Stimulated activated CD4-positive, alpha-beta T cell treated with anti-CD3 and anti-CD28 coated beads, TNF-alpha, amount 100 ng/mL, for 48 hours (primary cell): ENCODE measurements at places on chromosomes 5 and 9.

DNA sequence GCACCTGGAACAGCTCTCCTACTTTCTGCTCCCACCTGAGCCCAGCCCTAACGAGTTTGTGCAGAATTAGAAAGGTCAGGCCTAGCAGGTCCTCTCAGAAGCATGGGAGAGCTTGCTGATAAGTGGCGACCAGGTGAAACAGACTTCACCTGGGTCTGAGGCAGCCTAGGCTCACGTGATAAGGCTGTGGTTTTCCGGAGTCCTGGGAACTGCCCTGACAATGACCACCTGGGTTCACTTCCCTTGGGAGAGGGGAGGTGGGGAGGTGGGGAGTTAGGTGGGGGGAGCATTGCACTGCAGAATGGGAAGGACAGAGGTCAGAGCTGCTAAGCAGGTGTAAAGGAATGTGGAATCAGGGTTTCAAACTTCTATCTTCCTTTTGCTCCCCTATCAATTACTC lies 152.9 kb upstream of the MAP1B start:
- no peak for DNase-seq

GRCh38 chr5:5342784-5343183 lies 79.7 kb upstream of the ICE1 start:
- no peak for DNase-seq

GRCh38 chr9:89628601-89629000 lies 23.8 kb downstream of the GADD45G start:
- no peak for DNase-seq

DNA sequence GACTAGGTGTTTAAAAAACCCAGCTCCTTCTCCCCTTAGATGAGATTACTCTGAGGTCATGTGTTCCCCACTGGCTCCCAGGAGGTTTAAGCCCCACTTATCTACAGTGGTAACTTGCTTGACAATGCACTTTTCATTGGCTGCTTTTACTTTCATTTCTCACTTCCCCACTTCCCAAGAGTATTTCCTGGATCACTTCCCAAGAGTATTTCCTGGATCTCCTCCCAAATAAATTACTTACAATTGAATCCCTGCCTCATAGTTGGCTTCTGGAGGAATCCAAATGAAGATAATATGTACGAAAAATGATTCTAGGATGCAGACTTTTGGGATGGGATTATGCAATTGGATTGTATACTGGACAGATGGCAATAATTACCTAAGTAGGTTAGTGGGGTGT lies 47.1 kb upstream of the CHSY3 start:
- no peak for DNase-seq

GRCh38 chr5:7873216-7873615 lies 4.3 kb downstream of the MTRR start:
- no peak for DNase-seq

DNA sequence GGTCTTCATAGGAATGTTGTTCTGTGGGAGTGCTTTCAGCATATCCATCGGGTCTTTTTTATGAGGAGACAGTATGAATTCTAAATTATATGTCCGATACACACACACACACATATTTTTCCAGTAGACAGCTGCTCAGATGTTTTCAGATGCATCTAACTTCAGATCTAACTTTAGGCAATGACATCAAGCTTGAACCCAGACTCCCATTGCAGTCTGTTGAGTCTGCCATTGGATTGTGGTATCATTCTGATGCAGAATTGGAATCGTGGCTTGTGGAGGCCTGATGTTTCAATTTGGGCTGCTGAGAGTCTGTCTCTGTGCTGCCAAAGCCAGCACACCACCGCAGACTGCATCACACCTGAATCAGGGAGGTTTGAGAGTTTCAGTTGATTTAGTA lies 376.4 kb downstream of the OSTF1 start:
- no peak for DNase-seq

- no peak for DNase-seq
Observed at GRCh38 chr5:45385321-45386058, 310.7 kb downstream of the HCN1 start.

GRCh38 chr9:132800038-132800648 lies 77.9 kb downstream of the AK8 start:
- DNase-seq, result peak; percentile 49

- DNase-seq, result no peak
Observed at GRCh38 chr9:123217128-123217654, 51.2 kb downstream of the STRBP start.

DNA sequence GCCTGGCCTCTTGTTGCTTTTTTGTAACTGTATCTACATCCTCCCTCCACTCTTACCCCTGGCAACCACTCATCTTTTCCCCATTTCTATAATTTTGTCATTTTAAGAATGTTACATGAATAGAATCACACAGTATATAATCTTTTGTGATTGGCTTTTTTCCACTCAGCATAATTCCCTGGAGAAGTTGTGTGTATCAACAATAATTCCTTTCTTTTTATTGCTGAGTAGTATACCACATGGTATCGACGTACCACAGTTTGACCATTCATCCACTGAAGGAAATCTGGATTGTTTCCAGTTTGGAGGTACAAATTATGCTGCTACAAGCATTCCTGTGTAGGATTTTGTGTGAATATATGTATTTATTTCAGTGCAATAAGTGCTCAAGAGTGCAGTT lies 21.7 kb upstream of the ENTREP1 start:
- DNase-seq, result no peak

DNA sequence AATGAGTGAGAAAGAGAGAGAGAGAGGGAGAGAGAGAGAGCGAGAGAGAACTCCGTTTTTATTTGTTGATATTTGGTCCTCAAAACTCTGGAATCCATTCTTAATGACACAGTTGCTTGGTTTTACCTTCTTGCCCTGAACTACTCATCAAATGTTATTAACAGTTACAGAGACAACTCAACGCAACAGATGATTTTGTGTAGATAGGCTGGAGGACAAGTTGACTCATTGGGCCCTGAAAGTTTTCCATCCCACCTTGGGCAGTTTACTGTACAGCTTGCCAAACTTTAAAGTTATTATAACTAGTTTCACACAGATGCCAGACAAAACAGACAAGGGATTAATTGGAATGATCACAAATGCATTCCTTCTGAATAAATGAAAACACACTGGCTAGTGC lies 339.9 kb downstream of the ARL15 start:
- no peak for DNase-seq

GRCh38 chr9:23686896-23687295 lies 139.1 kb downstream of the ELAVL2 start:
- no peak for DNase-seq

- no peak for DNase-seq
Observed at GRCh38 chr5:170333161-170333910, 35.8 kb upstream of the LCP2 start.

- DNase-seq, result no peak
Observed at GRCh38 chr5:143399616-143400540, 3.6 kb downstream of the NR3C1 start.

GRCh38 chr5:43367909-43368669 lies 44.1 kb downstream of the CCL28 start:
- DNase-seq, result no peak

DNA sequence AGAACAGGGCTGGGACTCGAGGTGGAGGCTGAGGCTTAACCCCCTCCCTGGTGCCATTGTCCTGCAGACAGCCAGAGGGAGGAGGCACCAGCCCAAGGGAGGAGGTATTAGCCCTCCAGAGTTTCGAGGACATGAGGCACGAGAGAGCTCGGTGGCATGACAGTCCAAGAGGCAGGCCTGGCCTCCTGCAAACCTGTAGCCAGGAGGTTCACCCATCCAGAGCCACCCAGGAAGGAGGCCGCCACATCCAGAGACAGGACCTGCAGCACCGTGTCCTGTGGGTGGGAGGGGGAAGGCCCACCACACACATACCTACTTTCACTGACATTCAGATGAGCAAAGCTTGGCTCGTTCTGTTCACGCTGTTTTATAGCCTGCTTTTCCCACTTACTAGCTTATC lies 75.2 kb upstream of the ADAMTS2 start:
- DNase-seq, result no peak
